ENCODE measurements at places on chromosomes 5 and 9.

- no peak for DNase-seq
Observed at GRCh38 chr9:125418404-125418803, 156.8 kb downstream of the GAPVD1 start.

- DNase-seq = no peak
Observed at GRCh38 chr5:1202026-1202797, 817 bp downstream of the SLC6A19 start.

- DNase-seq = no peak
Observed at GRCh38 chr9:12819436-12820185, 44.8 kb downstream of the LURAP1L start.

GRCh38 chr9:123093141-123093540, 59.7 kb downstream of the GPR21 start:
- no peak for DNase-seq

GRCh38 chr5:168359820-168360460, 68.5 kb downstream of the WWC1 start:
- no peak for DNase-seq

DNA sequence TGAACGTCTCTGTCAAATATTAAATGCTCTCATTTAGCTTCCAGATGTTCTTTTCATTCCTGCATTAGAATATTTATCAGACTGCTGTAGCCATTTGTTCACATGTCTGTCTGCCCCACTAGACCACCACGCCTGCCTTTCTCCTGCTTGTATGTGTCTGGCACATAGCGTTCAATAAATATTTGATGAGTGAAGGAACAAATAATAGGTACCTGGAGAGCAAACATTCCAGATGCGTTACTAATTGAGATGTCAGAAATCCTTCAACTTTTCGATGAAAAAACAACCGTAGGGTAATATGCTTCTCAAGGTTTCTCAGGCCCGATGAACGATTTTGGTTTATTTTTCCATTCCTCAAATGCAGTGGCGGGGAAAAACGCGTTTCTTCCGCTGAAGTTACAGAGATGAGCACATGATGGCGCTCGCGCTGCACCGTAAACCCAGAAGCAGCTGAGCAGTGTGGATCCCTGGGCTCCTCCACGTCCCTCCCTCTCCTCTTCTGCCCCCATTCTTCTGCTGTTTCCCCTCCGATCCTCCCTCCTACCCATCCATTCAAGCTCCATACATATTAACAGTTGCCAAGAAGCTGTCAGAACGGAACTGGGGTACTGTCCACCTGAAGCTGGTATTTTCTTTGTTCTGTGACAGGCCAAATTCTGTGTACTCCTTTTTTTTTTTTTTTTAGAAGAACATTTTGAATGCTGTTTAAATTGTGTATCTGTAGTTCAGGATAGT, 245.4 kb downstream of the MPDZ start:
- DNase-seq = peak; percentile 44

- DNase-seq = no peak
Observed at GRCh38 chr9:70534061-70534460, 119.6 kb upstream of the KLF9 start.

DNA sequence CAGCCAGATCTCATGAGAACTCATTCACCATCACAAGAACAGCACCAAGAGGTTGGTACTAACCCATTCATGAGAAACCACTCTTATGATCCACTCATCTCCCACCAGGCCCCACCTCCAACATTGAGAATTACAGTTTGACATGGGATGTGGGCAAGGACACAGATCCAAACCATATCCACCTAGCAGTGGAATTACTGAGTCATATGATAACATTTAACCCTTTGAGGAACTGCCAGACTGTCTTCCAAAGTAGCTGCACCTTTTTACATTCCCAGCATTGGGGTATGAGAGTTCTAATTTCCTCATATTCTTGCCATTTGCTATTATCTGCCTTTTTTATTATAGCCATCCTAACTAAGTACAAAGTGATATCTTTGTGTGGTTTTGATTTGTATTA, 51.9 kb downstream of the CTNNA1 start:
- no peak for DNase-seq

GRCh38 chr9:27043176-27043575, 37.7 kb upstream of the LRRC19 start:
- no peak for DNase-seq

GRCh38 chr9:124022201-124023121, 10.9 kb downstream of the LHX2 start:
- DNase-seq = no peak

- DNase-seq = no peak
Observed at GRCh38 chr5:116575326-116576052, 866 bp upstream of the SEMA6A start.
